ENCODE measurements at places on chromosomes 11 and 22. TPM values are rescaled to one million over a fixed set of nuclear protein-coding genes. Genes with fewer than 3 reads are reported as not detected.

PDE2A gene
- 19.5 TPM for total RNA-seq

GRCh38 chr11:112977755-112978154, 16.5 kb downstream of the NCAM1 start:
- H3K27me3 ChIP-seq = no peaks in the 10 kb centered on the region
- no peak overlapping the region for H3K27ac ChIP-seq
- no peaks in the 10 kb centered on the region for H3K36me3 ChIP-seq
- no peaks in the 10 kb centered on the region for H3K4me1 ChIP-seq
- no peak overlapping the region for H3K4me3 ChIP-seq
- DNase-seq = no peak

GRCh38 chr11:95055283-95055897, 6.2 kb downstream of the KDM4F start:
- no peak overlapping the region for H3K4me3 ChIP-seq
- H3K27me3 ChIP-seq = peaks cover 7% of the 10 kb centered on the region
- no peak overlapping the region for H3K27ac ChIP-seq
- no peaks in the 10 kb centered on the region for H3K36me3 ChIP-seq

- H3K4me3 ChIP-seq = no peak overlapping the region
- H3K36me3 ChIP-seq = peaks cover 68% of the 10 kb centered on the region
These were observed 8.3 kb downstream of the SMTN start for GRCh38 chr22:31089160-31090100.

- no peak for DNase-seq
- no peak overlapping the region for H3K4me3 ChIP-seq
- peaks cover 67% of the 10 kb centered on the region for H3K36me3 ChIP-seq
- H3K27ac ChIP-seq = no peak overlapping the region
These were observed 20.9 kb downstream of the TCP11L1 start for GRCh38 chr11:33060271-33060670.

GRCh38 chr22:30526656-30527055, 19.9 kb downstream of the SEC14L6 start:
- H3K27me3 ChIP-seq = no peaks in the 10 kb centered on the region
- H3K36me3 ChIP-seq = no peaks in the 10 kb centered on the region
- H3K4me1 ChIP-seq = no peaks in the 10 kb centered on the region
- H3K27ac ChIP-seq = no peak overlapping the region

SERPING1 gene
- 471 TPM for total RNA-seq

E2F8 gene
- total RNA-seq = 0.95 TPM

DNA sequence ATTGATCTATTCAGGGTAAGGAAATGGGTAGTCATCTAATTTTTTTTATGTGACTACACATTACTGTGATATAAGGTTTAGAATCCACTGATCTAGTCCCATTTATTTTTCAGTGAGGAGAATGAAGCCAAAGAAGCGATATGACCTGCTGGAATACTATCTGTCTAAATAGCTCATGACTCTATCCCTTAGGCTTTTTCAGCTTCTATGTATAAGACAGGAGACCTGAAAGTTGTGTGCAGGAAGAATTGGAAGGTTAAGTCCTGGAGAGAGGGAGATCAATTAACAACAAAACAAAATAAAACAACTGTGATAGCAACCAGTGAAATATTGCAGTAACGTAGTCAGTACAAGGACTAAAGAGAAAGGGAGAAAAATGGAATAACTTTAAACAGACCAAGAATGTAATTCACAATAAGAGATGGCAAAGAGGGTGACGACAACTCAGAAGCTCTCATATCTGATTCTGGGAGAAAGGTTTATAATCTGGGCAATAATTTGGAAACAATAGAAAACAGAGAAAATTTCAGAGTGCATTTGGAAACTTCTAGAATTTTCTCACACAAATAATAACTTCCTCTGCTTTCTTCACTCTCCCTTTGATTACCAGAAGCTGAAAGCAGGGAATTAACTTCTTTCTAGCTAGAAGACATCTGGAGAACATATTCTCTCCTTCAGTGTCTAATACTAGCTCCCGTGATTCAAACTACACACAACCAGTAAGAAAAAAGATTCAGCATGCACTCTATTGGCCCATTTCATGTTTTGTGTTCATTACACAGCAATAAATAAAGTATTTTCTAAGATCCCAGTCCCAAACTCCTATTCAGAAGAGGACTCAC, 19.2 kb upstream of the CASP12 start:
- H3K36me3 ChIP-seq = no peaks in the 10 kb centered on the region
- H3K27me3 ChIP-seq = no peaks in the 10 kb centered on the region
- DNase-seq = no peak
- peaks cover 25% of the 10 kb centered on the region for H3K4me1 ChIP-seq

DEUP1 gene
- total RNA-seq = 0.68 TPM
